HL-60 (cell line): ENCODE measurements at places on chromosomes 12 and 14.

GRCh38 chr12:11652351-11653040 lies 3.0 kb downstream of the ETV6 start:
- DNase-seq: peak; percentile 82

- DNase-seq: no peak
Measured at GRCh38 chr12:12927211-12928079, 24.5 kb downstream of the GPRC5D start.

DNA sequence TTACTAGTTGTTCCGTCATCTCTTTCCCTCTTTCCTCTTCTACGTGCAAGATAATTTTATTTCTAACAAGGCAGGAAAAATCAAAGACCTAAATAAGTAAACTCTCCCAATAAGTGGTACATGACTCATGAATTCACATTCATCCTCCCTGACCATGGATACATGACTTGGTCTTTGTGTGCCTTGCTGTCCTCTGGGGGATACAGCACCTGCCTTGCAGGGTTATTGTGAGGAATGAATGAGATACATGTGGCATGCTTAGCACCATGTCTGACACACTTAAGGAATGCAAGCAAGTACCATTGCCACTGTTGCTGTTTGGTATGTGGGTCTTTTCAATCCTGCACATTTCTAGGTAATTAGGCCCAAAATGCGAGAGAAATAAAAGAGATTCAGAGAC lies 208.4 kb downstream of the DPF3 start:
- DNase-seq: no peak

GRCh38 chr12:39102474-39103209 lies 197.3 kb upstream of the CPNE8 start:
- no peak for DNase-seq

DNA sequence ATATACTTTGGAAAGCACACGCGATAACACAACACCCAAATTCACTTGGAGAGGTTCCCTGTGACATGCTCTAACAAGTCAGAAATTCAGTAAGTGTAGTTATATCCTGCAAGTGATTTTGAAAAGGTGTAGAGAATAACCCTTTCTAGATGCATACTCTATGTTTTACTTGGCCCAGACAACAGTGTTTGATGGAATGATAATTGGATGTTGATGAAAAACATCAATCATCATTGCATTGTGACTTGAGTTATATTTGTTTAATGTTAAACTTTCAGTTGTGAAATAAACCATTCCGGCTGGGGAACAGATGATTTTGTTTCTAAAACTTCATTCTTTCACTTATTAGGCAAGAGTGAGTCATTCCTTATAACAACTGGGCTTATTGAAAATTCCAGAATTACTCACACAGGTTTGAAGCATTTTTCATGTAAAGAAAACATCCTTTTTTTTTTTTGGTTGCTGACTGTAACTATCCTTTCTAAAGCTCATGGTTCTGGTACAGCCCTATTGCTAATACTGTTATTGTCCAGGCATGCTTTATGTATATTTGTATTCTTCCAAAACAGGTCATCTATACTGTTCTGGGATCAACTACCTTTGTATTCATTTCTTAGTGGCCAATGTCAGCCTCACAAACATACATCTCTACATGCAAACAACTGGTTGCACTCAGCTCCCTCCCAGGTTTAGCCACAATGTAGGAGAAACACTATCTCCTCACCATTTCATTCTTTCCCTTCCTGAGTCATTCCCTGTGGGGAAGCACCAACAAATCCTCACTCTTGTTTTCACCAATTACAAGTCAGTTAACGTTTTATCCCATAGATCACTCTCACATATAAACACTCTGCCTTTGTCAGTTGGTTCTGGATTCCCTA lies 121.2 kb upstream of the LRIG3 start:
- DNase-seq: no peak

- no peak for DNase-seq
Measured at GRCh38 chr14:41362139-41362538, 244.5 kb upstream of the LRFN5 start.

- no peak for DNase-seq
Measured at GRCh38 chr12:21538061-21538653, 12.1 kb downstream of the SPX start.

DNA sequence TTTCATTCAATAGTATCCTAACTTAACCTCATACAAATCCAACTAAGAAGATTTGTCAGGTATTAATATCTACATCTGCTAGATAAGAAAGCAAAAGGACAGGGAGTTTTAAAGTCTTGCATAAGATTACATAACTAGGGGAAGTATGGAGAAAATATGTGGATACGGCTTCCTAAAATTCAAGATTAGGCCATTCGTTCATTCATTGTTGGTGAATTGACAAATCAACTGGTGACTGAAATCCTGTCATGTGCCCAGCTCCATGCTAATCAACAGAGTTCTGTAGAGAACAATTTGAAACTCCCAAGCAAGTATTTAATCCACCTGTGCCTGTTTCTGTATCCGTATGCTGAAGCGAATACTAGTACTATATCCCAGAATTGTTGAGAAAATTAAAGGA lies 260.9 kb upstream of the USP15 start:
- no peak for DNase-seq

- no peak for DNase-seq
Measured at GRCh38 chr14:74475678-74476077, 17.4 kb downstream of the NPC2 start.

DNA sequence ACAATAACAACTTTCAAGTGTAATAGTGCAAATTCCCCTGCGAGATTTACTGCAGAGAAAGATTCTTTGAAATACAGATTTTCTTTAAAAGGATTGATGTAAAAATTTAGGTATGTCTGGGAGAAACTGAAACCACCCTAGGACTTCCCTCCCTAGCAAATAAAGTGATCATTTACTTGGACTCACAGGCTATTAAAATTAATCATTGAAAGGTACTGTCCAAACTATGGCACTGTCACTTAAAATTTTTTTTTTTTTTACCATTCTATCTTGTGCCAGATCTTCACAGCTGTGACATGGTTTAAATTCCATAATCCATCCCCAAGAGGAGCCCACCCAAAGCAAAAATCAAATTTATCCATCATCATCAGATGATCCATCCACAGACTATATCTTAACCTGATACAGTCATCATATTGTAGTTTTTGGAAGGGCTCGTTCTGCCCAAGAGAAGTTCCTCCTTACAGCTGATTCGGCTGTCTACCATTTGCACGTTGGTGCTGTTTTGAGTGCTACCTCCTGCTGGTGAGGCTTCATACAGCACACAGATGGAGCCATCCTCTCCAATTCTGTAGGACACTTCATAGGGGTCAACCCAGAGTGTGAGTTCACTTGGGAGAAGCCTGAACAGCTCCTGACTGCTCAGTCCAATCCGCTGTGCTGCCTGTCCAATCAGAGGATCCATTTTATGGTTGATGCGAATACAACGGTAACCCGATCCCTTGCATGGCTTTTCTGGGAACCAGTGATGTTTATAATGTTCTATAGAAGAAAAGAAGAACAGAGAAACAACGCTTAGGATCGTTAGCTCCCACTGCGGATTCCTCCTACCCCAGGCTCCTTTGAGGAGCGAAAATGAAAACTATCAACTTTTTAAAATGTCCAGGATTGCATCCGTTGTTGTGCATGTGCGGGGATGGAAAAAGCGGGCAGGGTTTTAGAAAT lies 1.7 kb downstream of the BTG1 start:
- peak; percentile 90 for DNase-seq

DNA sequence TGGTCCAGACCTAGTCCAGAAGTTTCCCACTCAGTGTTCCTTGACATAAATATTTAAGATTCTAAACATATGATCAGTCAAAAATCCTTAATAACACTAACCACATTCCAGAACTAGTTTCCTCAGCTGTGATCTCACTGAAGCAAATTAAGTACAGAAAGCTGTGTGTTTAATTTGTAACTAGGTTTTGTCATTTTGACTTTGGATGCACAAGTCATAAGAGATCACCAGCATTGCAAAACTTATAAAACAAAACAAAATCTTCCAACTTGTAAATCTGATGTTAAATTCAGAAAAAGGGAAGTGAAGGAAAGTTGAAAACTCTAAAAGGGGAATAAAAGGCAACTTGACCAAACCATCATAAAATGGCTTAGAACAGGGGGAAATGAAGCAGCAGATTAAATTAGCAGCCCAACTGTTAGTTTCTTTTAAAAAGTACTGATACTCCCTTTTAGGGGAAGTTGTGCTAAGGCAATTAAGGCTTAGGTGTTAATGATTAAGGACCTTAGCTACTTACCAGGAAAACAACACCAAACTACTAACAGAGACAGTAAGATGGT lies 56.6 kb downstream of the SH2B3 start:
- no peak for DNase-seq

- DNase-seq: no peak
Measured at GRCh38 chr14:103192246-103192840, 69.1 kb downstream of the TNFAIP2 start.

- DNase-seq: no peak
Measured at GRCh38 chr12:130880411-130880885, 8.6 kb downstream of the RAN start.

GRCh38 chr14:77544571-77544970 lies 46.0 kb upstream of the ISM2 start:
- no peak for DNase-seq

DNA sequence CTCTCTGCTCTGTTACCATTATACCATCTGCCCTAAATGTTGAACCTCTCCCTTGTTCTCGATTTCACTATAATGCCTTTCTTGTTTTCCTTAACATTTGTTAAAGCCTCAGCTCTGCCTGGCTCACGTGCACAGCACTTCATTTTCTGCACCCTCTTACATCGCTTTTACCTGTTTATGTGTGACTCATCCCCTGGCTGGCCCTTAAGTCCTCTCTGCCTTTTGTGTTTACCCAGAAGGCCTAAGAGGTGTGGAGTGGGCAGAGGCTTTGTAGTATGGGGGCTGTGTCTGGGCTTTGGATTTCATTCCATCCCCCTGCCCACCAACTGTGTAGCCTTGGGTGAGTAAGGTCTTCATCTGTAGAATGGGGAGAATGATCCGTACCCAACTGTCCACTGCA lies 36.5 kb downstream of the UBE3B start:
- no peak for DNase-seq

DNA sequence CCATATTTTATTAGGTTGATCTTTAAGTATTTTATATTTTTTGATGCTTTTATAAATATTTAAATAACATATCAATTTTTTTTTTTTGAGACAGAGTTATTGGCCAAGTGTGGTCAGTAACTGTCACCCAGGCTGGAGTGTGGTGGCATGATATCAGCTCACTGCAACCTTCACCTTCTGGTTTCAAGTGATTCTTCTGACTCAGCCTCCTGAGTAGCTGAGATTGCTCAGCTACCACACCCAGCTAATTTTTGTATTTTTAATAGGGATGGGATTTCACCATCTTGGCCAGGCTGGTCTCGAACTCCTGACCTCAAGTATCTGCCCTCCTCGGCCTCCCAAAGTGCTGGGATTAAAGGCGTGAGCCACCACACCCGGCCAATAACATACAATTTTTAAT lies 71.1 kb downstream of the FUT8 start:
- DNase-seq: no peak

- DNase-seq: no peak
Measured at GRCh38 chr12:5063149-5063548, 19.5 kb downstream of the KCNA5 start.

DNA sequence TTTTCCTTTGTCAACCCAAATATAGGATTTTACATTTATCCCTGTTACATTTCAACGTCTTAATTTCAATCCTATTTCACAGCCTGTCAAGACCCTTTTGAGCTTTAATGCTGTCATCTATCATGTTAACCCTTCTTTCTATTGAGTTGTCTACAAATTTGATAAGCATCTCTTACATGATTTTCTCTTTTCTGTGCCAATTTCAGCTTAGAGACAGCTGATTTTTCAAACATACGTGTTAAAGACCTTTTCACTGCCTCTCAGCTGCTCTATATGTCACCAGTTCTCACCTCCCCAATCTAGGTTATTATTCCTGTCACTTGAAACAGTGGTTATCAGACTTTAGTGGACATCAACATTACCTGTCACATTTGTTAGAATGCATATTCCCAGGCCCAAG lies 181.3 kb downstream of the GXYLT1 start:
- no peak for DNase-seq

GRCh38 chr14:99772371-99773283 lies 20.6 kb upstream of the EML1 start:
- DNase-seq: no peak

- peak; percentile 46 for DNase-seq
Measured at GRCh38 chr12:75481013-75481705, 604 bp downstream of the GLIPR1 start.

DNA sequence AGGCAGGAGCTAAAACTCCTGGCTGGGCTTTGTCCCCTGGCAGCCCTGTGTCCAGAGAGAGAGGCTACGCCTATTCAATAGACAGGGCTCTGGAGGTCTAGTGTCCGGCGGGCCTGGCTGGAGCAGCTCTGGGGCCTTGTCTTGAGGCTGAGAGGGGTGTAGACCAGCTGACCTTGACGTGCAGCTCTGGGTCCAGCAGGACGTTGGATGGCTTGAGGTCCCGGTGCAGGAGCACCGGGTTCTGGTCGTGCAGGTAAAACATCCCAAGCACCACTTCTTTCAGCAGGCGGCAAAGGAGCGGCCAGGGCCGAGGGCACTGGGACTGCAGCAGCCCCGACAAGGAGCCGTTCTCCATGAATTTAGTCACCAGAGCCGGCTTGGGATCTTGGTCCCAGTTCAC lies 948 bp downstream of the RIPK3 start:
- DNase-seq: no peak

DNA sequence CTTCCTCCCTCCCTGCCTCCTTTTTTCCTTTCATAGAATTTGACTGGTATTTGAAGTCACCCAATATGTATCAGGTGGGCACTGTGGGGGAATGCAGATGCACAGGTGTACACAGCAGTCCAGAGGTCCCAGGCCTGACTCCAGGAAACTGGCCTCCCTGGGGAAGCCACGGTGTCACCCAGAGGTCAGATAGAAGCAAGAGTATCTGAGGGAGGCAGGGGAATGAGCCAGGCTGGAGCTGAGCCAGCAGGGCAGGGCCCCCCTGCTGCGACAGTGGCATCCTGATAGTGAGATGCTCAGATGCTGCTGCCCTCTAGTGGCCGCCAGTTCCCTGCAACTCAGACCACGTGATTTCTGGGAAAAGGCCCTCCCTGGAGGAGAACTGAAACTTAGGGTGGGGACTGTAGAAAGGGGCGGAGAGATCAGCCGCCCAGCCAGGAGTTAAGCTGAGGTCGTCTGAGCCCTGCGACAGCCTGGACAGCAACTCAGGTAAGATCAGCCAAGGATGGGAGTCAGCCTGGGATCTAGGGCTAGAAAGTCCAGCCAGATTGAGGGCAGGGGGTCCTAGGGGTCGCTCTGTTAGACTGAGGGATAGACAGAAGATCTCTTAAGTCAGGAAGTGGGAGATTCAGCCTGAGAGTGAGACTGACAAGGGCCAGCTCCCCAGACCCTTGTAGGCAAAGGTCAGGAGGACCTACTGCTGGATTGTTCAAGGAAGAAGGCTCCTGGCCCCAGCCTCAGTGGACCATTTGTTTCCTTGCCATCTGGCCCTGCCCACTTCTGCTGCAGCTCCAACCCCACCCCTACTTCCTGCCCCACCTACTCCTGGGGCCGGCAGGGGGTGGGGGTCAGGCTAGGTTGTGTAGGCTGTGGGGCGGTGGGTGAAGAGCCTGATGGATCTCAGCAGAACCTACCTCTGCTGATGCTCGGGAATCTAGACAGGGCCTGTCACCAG lies at the start of gene IRF9:
Gene IRF9, plus strand, starts transcription at position 416 of the 955 bp plus-strand sequence. CDS start 880 bp downstream, outside the sequence.
- DNase-seq: peak; percentile 93

- no peak for DNase-seq
Measured at GRCh38 chr12:45914090-45914489, 76.3 kb downstream of the SCAF11 start.
